ENCODE measurements at places on chromosomes 12 and 14.
A peak's percentile ranks its signal among the peaks of the same experiment; 100 is the strongest.

- no peak for DNase-seq
Observed at GRCh38 chr12:106311139-106311538, 8.6 kb downstream of the TCP11L2 start.

GRCh38 chr14:47207617-47208016, 467.8 kb downstream of the MDGA2 start:
- DNase-seq, result no peak

DNA sequence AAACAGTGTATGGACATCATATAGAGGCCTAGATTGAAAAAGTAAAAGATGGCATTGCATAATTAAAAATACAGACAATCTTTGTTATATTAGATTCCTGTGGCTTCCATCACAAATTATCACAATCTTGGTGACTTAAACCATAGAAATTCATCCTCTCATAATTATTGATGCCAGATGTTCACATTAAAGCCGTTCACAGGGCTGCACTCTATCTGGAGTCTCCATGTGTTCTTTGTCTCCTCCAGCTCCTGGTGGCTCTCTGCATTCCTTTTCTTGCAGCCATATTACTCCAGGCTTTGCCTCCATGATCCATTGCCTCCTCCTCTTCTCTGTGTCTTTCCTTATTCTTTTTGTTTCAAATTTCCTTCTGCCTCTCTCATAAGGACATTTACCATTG, 875.7 kb upstream of the USP15 start:
- DNase-seq, result no peak

DNA sequence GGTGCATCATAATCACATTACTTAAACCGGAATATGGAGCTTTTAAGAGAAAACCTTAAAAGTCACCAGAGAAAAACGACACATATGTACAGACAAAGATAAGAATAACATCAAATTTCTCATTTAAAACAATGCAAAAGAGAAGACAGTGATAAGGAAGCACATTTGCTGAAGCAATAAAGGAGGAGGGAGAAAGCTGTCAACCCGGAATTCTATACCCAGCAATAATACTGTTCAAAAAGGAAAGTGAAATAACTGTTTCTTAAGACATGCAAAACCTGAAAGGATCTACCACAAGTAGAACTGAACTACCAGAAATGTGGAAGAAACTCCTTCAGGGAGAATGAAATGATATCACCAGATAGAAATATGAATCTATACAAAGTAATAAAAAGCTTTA, 15.4 kb downstream of the SLC6A13 start:
- DNase-seq, result no peak

- no peak for DNase-seq
Observed at GRCh38 chr14:103712633-103713247, 2.5 kb downstream of the XRCC3 start.

DNA sequence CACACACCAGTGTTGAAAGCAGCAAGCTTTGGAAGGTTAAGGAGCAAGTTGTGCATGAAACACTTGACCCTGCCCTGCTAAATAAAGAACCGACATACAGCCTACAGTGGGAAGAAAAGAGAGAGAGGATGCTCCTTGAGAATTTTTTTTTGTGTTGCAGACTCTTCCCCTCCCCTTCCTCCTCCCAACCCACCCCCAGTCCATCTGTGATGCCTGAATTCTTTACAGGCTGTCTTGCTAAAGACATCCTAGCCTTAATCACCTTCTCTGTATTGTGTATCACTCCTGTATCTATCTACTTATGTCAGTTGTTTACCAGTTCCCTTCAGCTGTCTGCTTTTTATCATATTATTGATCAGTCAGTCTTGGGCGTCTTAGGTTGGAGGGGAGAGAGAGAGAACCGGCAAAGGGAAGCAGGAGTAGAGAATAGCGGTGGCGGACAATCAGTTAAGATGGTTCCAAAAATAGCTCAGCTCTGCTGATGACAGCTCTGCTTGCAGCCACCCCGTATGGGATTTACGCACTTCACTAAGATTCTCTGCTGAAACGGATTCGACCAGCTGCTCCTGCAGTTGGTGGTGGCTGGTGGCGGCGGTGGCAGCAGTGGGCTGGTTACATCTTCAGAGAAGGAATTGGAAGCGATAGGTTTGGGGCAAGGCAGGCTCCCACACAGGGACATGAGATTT, 664.7 kb downstream of the NRXN3 start:
- DNase-seq, result peak; percentile 22
